Hepatocyte (in vitro differentiated cells): ENCODE measurements at places on chromosomes 11 and 22.

DNA sequence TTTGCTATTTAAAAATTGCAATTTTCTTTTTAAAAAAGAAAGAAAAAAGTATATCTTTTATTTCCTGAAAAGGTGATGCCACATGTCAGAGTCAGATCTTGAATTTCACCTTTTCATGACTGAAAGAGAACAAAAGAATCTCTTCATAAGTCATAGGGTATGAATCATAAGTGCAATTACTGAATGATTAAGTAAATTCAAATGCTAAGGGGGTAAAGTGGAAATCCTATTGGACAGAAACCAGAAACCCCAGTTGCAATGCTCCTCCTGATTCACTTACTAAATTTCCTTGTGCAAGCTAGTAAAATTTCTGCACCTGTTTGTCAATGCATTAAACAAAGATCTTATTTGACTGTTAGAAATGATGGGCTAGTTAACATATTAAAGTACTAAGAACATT is 8.2 kb upstream of the PRRG4 start:
- no peaks in the 10 kb centered on the region for H3K4me1 ChIP-seq
- no peak overlapping the region for H3K4me3 ChIP-seq
- H3K36me3 ChIP-seq = no peaks in the 10 kb centered on the region
- DNase-seq = no peak

DNA sequence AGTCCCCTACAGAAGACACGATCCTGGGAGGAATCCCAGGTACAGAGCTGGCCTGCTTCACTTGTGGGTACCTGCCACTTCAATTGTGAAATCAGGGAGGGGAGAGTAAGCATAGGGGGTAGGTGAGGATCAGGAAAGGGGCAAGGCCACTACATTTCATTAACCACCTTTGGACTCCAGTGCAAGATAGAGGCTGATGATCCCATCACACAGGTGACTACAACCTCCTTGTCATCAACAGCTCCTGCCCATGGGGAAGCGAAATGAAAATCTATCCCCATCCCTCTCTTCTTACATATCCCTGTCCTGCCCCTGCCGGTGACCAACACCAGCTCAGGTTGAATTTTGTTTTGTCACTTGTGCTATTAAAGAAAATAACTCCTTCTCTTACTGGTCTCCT is 64.7 kb upstream of the VPREB1 start:
- H3K36me3 ChIP-seq = no peaks in the 10 kb centered on the region
- peaks cover 12% of the 10 kb centered on the region for H3K27me3 ChIP-seq
- no peak overlapping the region for H3K4me3 ChIP-seq
- peaks cover 7% of the 10 kb centered on the region for H3K4me1 ChIP-seq

GRCh38 chr11:97938789-97939188 is 1082.0 kb upstream of the CNTN5 start:
- no peaks in the 10 kb centered on the region for H3K36me3 ChIP-seq
- no peaks in the 10 kb centered on the region for H3K4me1 ChIP-seq
- no peak for DNase-seq
- H3K4me3 ChIP-seq = no peak overlapping the region

DNA sequence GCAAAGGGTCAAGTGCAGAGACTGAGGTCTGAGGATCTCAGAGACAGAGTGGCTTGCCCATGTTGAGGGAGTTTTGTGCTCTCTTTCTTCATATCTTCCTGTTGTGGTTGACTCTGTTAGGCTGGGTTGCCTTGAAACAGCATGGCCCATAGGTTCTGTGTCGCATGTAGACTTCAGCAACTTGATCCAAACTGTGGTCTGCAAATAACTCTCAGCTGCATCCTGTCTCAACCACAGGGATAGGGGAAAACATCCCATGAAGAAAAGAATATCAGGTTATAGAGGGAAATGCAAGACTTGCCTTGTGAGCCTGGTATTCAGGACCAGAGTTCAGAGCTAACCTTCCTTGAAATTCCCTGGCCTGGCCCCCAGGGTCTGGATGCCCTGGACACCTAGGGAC is 69.4 kb downstream of the FLI1 start:
- H3K27ac ChIP-seq = no peak overlapping the region
- H3K4me1 ChIP-seq = peaks cover 4% of the 10 kb centered on the region
- H3K27me3 ChIP-seq = no peaks in the 10 kb centered on the region
- no peaks in the 10 kb centered on the region for H3K36me3 ChIP-seq
- no peak overlapping the region for H3K4me3 ChIP-seq
